ENCODE measurements at places on chromosomes 3 and 15. TPM values are rescaled to one million over a fixed set of nuclear protein-coding genes. Genes with fewer than 3 reads are reported as not detected.

Gene C3orf38
- total RNA-seq = 35.8 TPM

Gene KY
- total RNA-seq = not detected

Gene TBC1D2B
- total RNA-seq = 14.5 TPM

Gene NUTM1
- not detected for total RNA-seq

Gene BTD
- 14.6 TPM for total RNA-seq

Gene LYZL4
- total RNA-seq = not detected

Gene SLC24A5
- total RNA-seq = not detected

Gene CDHR4
- not detected for total RNA-seq

Gene GORASP1
- total RNA-seq = 42.3 TPM

Gene GOLGA8G
- not detected for total RNA-seq

Gene EXD1
- total RNA-seq = not detected

Gene CPN2
- total RNA-seq = not detected

Gene C3orf22
- not detected for total RNA-seq

Gene CHRFAM7A
- total RNA-seq = not detected

Gene TM6SF1
- total RNA-seq = 0.14 TPM

Gene ANKUB1
- total RNA-seq = not detected

Gene FAN1
- total RNA-seq = 17.7 TPM

Gene CYP8B1
- not detected for total RNA-seq

Gene SH2D7
- not detected for total RNA-seq

Gene KNL1
- total RNA-seq = 33.6 TPM

Gene PARP15
- total RNA-seq = not detected

Gene LRRC15
- 47.7 TPM for total RNA-seq

Gene UPK1B
- not detected for total RNA-seq

Gene SH3GL3
- not detected for total RNA-seq

Gene DUOXA1
- total RNA-seq = not detected

Gene UTS2B
- total RNA-seq = not detected
